ENCODE measurements at places on chromosomes 12 and 14.

- DNase-seq = no peak
Measured at GRCh38 chr12:116771651-116772050, 33.5 kb downstream of the RNFT2 start.

DNA sequence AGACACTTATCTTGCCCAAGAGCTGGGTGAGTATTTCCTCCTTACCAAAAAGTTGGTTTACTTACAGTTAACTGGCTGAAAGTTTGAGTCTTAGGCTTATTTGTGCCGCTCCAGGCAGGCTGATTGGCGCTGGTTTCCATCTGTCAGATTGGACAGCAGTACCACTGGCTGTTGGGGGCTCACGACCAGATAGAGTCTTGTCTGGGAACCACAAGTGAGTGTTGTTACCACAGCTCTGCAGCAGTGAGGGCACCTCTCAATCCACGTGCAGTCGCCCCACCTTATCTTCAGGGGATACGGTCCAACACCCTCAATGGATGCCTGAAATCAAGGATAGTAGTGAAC, 58.9 kb downstream of the DDX51 start:
- DNase-seq = no peak

- DNase-seq = no peak
Measured at GRCh38 chr14:51862176-51862796, 1.9 kb downstream of the GNG2 start.

DNA sequence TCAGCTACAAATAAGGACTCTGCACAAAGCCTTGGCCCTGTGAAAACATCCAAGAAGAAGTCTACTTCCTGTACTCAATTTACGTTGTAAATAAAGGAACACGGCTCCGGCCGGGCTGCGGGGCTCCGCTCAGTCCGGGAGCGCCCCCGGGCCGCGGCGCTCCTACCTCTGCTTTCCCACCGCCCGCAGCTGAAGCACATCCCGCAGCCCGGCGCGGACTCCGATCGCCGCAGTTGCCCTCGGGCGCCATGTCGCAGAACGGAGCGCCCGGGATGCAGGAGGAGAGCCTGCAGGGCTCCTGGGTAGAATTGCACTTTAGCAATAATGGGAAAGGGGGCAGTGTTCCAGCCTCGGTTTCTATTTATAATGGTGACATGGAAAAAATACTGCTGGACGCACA, 502.3 kb upstream of the FOXG1 start:
- DNase-seq = peak; percentile 28

DNA sequence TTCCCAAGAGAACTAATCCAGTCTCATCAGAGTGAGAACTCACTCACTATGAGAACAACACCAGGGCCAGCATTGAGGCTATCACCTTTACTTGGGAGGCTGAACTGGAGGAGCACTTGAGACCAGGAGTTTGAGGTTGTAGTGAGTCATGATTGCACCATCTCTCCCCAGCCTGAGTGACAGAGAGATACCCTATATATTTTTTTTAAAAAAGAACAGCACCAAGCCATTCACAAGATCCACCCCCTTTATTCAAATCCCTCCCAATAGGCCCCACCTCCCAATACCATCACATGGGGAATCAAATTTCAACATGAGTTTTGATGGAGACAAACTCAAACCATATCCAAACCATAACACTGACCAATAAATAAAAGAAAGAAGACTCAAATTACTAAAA, 3.7 kb upstream of the TMX1 start:
- DNase-seq = peak; percentile 8

GRCh38 chr12:118103601-118104382, at the start of gene VSIG10:
VSIG10 (minus strand) TSS chr12:118104011; CDS start chr12:118103671, 340 bp downstream.
- peak; percentile 70 for DNase-seq

- no peak for DNase-seq
Measured at GRCh38 chr12:56951582-56952339, 5.6 kb downstream of the RDH16 start.

DNA sequence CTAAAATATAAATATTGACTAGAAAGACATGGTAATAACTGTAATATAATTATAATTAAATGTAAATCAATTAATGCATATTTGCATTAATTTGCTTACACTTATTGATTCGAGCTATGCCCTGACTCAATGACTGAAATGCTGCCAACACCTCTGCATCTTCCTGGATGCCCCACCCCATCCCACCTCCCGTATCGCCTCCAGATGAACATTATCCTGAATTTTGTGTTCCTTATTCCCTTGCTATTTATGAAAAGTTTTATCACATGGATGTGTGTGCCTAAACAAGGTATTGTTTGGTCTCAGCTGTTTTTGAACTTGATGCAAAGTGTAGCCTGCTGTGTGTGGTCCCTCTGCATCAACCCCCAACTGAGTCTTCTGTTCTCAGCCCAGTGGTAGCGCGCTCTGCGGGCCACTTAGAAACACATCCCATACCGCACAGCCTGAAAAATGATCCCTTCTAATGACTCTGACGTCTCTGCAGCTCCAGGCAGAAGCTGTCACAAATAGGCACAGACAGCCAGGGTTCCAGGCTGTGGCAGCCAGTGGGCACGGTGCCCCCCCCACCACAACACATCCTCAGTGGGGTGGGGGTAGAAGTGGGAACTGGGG, 96.5 kb downstream of the PRMT8 start:
- no peak for DNase-seq

DNA sequence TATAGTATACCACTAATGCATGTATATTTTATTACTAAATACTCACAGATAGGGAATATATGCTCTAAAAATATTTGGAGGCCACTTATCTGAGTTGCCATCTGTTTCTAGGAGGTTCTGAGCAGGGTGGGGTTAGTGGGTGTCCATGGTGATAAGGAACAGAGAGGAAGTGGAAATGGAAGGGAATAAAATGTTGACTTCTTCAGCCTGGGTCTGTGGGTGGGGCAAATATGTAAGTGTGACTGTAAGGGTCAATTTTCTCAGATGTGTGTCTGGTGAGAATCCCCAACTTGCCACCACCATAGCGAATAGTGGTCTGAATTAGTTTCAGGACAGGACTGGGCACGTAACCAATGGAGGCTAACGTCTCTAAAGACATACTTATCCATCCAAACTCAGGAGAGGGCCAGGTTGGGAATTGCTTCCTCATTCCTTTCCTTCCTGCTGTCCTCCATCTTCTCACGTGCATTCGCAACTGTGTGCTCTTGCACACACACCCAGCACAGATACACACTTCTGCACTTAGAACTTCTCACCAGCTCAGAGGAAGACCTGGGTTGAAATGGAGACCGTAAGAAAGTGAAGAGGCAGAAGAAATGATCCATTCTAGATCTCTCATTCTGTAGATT, 54.2 kb upstream of the GZMB start:
- DNase-seq = no peak

- DNase-seq = peak; percentile 17
Measured at GRCh38 chr14:75941030-75941429, 40.8 kb downstream of the TGFB3 start.

DNA sequence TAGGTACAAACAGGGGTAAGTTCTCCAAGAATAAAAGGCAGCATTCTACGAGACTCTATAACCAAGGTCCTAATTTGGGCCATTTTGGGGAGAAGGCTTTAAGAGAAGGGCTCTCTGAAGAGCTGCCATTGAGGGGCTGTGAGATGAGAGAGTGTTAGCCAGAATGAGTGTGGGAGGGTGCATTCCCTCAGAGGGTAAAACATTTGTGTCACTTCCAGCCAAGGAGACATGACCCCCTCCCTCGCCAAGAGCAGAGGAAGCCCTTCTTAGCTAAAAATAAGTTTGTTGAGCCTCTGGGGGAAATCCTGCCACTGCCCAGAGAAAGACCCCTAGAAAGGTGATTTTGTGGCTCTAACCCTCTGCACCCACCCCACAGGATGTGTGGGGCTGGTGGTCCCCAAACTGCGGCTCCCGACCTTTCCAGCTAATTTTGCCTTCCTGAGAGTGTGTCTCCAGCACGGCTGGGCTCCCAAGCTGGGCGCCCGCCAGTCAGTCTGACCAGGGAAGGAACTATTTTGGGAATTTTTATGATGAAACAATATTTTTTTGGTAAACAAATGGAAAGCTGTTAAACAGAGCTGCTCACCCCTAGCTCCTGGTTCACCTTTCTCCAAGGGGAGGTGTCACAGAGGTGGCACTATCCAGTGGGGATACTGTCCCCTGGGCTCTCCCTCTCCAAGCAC, 65.9 kb upstream of the JDP2 start:
- DNase-seq = peak; percentile 61

GRCh38 chr12:42809226-42809625, 219.7 kb upstream of the PRICKLE1 start:
- peak; percentile 78 for DNase-seq

- no peak for DNase-seq
Measured at GRCh38 chr12:30953257-30953656, 26.7 kb downstream of the TSPAN11 start.

DNA sequence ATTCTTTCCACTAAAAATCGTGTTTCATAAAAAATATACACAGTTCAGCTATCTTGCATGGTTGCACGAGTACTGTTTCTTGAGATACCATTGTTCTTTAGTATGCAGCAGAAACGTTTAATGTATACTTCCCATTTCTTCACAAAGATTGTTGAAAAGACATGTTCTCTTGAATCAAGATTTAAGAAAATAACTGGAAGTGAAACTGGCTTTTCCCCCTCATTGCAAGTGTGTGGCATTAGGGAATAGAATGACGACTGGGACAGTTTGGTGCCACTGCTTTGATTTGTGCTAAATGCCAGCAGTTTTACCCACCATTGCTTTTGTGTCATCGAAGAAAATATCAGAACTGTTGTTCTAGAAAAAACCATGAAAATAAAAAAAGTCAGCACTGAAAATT, 20.3 kb upstream of the DHRS2 start:
- no peak for DNase-seq

DNA sequence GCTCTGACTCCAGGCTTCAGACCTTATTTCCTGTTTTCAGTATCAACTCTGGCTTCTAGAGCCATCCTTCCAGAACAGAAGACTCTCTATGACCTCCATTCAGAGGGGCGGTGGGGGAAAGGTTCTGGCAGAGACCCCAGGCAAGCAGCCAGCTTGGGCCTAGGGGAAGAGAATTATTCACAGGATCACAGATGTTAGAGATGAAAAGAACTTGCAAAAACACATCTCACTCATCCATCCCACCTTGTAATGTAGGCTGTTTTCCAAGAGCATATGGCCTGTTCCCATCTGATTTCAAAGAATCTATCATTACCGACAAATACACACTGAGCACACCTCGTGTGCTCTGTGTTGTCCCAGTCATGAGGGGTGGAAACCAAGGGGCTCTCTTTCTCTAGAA, 131.9 kb downstream of the GRIN2B start:
- no peak for DNase-seq

GRCh38 chr12:16323010-16323409, 24.4 kb upstream of the MGST1 start:
- peak; percentile 7 for DNase-seq

GRCh38 chr14:75461303-75461702, 33.5 kb downstream of the JDP2 start:
- DNase-seq = no peak

DNA sequence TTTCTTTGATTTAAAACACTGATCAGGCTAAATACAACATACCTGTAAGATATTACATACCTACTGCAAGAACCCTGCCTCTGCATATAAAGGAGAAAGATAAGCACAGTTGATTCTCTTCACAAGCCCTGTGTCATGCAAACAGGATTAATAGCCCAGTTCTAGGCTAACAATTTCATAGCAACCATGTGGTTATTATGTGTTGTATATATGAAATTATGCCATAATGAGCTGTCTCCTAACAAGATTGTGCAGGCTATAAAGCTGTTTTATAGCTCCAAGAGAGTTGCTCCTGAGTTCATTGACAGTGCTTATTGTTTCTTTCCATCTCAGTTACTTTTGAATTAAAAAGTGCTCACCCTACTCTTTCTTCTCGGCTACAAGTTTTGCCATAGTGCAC, 609.3 kb downstream of the DIO2 start:
- no peak for DNase-seq

DNA sequence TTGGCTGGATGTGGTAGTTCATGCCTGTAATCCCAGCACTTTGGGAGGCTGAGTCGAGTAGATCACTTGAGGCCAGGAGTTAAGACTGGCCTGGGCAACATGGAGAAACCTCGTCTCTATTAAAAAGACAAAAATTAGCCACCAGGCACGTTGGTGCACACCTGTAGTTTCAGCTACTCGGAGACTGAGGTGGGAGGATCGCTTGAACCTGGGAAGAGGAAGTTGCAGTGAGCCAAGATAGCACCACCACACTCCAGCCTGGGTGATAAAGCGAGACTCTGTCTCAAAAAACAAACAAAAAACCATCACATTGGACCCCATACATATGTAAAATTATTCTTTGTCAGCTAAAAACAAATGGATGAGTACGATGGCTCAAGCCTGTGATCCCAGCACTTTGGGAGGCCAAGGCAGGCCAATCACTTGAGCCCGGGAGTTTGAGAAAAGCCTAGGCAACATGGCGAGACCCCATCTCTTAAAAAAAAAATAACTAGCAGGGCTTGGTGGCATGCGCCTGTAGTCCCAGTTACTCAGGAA, 43.9 kb downstream of the LIMA1 start:
- no peak for DNase-seq

DNA sequence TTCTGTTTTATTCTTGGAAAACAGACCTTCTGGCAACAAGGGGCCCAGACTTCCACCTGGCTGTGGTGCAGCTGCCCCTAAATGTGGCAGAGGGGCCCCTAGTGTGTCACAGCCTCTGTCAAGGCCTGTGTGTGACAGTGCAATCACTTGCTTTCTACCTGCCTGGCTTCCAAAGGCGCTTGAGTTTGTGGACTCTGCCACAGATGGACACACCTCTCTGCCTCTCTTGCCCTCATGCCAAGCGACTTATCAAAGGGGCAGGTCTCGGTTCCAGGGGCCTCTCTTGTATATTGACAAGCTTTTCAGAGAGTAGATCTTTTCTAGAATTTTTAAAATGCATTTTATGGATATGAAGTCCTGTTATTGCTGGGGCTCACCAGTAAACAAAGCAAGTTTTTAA, 217.2 kb downstream of the SLC15A4 start:
- DNase-seq = no peak

DNA sequence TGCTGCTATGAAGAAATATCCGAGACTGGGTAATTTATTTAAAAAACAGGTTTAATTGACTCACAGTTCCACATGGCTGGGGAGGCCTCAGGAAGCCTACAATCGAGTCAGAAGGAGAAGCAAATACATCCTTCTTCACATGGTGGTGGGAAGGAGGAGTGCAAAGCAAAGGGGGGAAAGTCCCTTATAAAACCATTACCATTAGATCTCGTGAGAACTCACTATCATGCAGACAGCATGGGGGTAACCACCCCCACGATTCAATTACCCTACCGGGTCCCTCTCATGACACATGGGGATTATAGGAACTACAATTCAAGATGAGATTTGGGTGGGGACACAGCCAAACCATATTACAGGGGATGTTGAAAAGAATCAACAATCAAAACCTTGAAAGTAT, 74.9 kb downstream of the PPM1H start:
- DNase-seq = no peak

DNA sequence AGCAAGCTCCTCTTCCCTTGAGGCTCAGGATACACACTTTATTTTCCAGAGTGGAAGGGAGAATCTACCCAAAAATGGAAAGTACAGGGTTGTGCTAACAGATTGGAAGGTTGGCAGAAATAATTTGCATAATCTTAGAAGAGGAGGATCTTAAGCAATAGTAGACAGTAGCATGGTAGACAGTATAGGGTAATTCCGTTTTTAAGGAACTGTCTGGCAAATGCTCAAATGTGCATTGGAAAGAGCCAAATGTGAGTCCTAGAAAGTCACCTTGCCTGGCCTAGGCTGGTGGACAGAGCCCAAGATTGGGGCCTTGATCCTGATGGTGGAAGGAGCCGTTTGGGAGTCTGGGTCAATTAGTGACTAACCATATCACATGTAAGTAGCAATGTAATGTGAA, 13.1 kb upstream of the CARMIL3 start:
- no peak for DNase-seq
